Progenitor cell of endocrine pancreas (in vitro differentiated cells): ENCODE measurements at places on chromosomes 3 and 15. TPM values are rescaled to one million over a fixed set of nuclear protein-coding genes. Genes with fewer than 3 reads are reported as not detected.

DNA sequence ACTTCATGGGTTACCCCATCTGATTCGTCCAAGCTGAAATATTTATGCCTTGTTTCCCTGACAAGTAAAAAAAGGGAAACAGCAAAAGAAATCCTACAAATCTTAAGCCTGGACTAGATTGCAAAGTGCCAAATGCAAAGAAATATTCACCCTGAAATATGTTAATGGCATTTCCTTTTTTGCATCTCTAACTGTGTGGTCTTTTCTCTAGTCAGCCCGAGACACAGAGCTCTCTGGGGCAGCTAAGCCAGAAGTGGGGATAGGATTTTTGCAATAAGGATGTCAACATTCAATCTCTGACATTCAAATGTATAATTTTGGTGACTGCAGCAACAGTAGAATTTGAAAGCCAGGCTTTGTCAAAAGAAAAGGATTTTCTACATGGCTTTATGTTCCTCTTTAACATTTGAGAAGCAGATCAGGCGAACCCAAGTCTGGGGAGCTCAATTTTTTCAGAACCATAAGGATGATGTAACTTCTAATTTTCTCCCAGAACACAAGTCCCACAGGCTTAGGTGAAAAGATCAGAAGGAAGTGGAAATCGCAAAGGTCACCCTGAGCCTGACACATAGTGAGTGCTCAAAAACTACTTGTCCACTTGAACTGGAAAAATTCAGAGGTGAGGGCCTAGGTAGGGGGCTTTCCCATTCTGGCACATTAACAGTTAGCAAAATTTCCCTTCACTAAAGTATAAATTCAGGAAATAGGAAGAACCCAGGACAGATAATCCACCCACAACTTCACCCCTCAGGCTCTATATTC is 28.2 kb upstream of the KCNMB3 start:
- no peaks in the 10 kb centered on the region for H3K4me1 ChIP-seq
- no peak overlapping the region for H3K4me3 ChIP-seq
- H3K27ac ChIP-seq = no peak overlapping the region
- DNase-seq = no peak
- H3K27me3 ChIP-seq = no peaks in the 10 kb centered on the region
- no peaks in the 10 kb centered on the region for H3K36me3 ChIP-seq

GRCh38 chr15:80275961-80276360 is 23.9 kb upstream of the CTXND1 start:
- H3K4me1 ChIP-seq = peaks cover 12% of the 10 kb centered on the region
- H3K27ac ChIP-seq = no peak overlapping the region
- H3K27me3 ChIP-seq = peaks cover 9% of the 10 kb centered on the region
- no peak for DNase-seq

- no peaks in the 10 kb centered on the region for H3K27me3 ChIP-seq
- H3K27ac ChIP-seq = no peak overlapping the region
- no peak for DNase-seq
- no peaks in the 10 kb centered on the region for H3K4me1 ChIP-seq
- H3K4me3 ChIP-seq = no peak overlapping the region
- H3K36me3 ChIP-seq = no peaks in the 10 kb centered on the region
These were observed 99.2 kb upstream of the MLF1 start for GRCh38 chr3:158471639-158472294.

- H3K27me3 ChIP-seq = no peaks in the 10 kb centered on the region
- no peak for DNase-seq
- H3K27ac ChIP-seq = no peak overlapping the region
- no peak overlapping the region for H3K4me3 ChIP-seq
- H3K36me3 ChIP-seq = no peaks in the 10 kb centered on the region
These were observed 217.2 kb upstream of the CBLB start for GRCh38 chr3:106086038-106086437.

GRCh38 chr3:43640681-43641080 is 18.9 kb upstream of the ANO10 start:
- no peak for DNase-seq
- no peaks in the 10 kb centered on the region for H3K27me3 ChIP-seq
- peaks cover 5% of the 10 kb centered on the region for H3K4me1 ChIP-seq
- no peak overlapping the region for H3K4me3 ChIP-seq

DNA sequence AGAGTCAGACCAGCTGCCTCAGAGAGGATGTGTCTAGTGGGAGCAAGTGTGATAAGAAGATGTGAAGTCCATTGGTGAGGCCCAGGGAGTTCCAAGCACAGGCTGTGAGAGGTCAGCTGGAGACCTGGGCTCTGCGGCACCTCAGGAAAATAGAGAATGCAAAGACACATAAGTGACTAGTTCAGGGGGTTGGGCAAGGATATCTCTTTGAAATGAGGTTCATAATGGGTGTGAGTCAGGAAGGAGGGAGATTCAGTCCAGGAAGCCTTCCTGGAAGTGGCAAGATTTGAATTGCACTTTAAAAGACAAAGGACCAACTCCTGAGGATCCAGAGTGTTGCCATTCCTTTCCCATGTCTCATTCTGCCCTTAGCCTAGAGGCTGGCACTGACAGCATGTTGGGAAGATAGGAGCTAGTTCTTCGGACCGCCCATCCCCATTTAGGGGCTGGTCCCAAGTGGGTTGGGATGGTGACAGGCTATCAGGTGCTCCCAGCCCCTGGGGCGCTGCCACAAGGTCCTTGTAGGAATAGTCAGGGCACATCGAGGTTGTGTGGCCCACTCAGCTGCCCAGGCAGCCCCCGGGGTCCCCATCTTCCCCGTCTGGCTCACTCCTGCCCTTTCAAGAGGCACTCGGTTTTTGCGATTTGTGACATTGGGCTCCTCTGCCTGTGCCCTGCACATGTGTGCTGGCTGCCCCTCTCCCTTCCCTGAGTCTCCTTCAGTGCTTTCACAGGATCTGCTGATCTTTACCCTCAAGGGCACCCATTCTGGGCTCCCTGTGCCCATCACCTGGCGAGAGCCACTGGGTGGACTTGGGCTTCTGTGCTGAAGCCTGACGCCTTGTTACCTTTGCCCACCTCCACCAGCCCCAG is 23.7 kb downstream of the ESYT3 start:
- H3K4me3 ChIP-seq = no peak overlapping the region
- H3K4me1 ChIP-seq = no peaks in the 10 kb centered on the region
- H3K27me3 ChIP-seq = no peaks in the 10 kb centered on the region
- no peaks in the 10 kb centered on the region for H3K36me3 ChIP-seq

DNA sequence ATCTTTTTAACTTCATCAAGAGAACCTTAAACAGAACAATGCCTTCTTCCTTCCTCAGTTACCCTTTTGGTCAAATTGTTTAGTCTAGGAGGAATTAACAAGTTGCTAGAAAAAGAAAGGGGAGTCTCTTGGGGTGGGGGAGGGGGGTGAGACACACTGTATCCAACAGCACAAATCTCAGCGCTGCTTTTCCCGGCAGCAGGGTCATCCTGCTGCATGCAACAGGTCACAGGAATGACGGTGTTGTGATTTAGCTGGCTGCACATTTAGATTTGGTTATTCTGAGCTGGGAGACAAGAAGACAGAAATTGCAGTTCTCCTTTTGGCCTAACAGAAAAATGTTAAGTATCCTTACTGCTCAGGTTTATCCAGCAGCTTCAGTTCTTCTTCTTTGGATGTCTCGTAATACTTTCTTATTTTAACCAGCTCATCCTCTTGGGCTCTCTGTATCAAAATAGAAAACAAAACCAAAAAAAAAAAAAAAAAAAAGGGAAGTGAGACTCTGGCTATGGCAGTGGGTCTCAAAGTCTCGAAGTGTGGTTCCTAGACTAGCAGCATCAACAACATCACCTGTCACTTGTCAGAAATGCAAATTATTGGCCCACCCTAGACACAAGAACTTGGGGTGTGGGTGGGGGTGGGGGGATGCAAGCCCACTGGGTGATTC is 190.5 kb downstream of the GREM1 start:
- H3K27ac ChIP-seq = no peak overlapping the region
- no peak for DNase-seq
- H3K4me1 ChIP-seq = peaks cover 11% of the 10 kb centered on the region
- H3K27me3 ChIP-seq = peaks cover 13% of the 10 kb centered on the region
- no peaks in the 10 kb centered on the region for H3K36me3 ChIP-seq

- H3K27me3 ChIP-seq = peaks cover 46% of the 10 kb centered on the region
- H3K36me3 ChIP-seq = no peaks in the 10 kb centered on the region
- peaks cover 6% of the 10 kb centered on the region for H3K4me1 ChIP-seq
- no peak overlapping the region for H3K27ac ChIP-seq
- no peak for DNase-seq
These were observed 2.9 kb downstream of the PHGR1 start for GRCh38 chr15:40353697-40354096.

DNA sequence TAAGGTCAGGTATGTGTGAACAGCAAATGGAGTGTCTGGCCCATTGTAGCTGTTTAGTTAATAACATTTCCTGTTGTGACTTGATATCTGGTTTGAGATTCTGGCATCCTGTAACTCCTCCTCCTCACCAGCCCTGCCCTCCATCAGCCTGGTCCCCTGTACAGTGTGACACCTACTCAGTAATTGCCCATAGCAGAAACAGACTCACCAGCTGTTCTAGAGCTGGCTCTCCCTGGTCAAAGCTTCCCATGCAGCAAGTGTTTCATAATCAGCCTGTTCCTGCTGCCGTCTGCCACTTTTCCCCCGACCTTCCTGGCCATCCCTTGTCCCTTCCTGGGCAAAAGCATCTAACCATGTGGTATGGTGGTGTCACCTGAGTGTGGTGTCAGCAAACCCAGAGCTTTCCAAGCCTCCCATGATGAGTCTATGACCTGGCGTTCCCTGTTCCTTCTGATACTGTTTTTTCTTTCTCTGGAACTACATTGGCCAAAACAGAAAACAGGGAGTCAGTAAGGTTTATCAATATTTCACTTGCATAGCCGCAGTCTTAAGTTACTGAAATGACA is 55.4 kb downstream of the B3GALNT1 start:
- peaks cover 5% of the 10 kb centered on the region for H3K36me3 ChIP-seq
- DNase-seq = no peak
- H3K4me3 ChIP-seq = no peak overlapping the region
- H3K27me3 ChIP-seq = no peaks in the 10 kb centered on the region

The PYGO1 gene
- total RNA-seq = 19.9 and 21.8 TPM in 2 replicates

The NLGN1 gene
- 5.7 and 6.5 TPM in 2 replicates for total RNA-seq

The PPARG gene
- 17.1 and 17.5 TPM in 2 replicates for total RNA-seq

The SCAANT1 gene
- not detected in 2 replicates for total RNA-seq

The MORC1 gene
- total RNA-seq = not detected in 2 replicates

The HGD gene
- total RNA-seq = 11.9 and 27.8 TPM in 2 replicates

The SGO1 gene
- 14.8 and 15.1 TPM in 2 replicates for total RNA-seq

The GXYLT2 gene
- total RNA-seq = 6.0 and 7.4 TPM in 2 replicates

The UCN2 gene
- 1.2 and 1.4 TPM in 2 replicates for total RNA-seq
